ENCODE measurements at places on chromosomes 16 and 17.

DNA sequence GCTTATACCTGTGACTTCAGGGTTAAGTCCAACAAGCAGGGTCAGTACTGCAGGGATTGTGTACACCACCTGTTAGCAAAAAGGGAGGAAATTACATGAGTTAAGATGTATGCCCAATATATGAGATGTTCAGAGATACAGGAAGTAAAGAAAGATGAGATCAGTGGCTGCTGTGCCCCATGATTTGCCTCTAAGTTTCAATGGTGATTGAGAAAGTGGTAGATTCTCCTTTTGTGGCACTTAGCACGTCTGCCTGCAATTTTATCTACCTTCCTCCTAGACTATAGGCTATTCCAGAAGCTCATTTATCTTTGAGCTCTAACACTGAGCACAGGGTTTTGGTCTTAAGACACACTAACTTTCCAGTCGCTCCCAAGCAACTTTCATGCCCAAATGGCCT is 3.6 kb downstream of the TMEM220 start:
- no peak for DNase-seq

- DNase-seq = no peak
These were observed 85.5 kb upstream of the ZNF469 start for GRCh38 chr16:88297178-88297720.

DNA sequence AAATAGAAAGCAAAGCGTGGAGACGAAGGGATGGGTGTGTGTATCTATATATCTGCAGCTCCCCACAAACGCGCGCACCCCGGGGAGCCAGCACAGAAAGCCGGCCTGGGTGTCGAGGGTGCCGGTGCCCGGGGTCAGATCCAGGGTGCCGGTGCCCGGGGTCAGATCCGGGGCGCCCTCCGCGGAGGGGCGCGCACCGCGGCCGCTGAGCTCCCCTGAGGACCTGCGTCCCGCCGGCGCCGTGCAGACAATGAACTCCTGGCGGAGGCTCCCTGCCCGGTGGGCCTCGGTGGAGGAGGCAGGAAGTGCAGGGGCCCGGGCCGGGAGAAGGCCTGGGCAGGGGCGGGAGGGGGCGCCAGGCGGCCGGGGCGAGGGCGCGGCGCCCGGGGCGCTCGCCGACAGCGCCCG is 1.1 kb downstream of the ZNF423 start:
- DNase-seq = no peak

DNA sequence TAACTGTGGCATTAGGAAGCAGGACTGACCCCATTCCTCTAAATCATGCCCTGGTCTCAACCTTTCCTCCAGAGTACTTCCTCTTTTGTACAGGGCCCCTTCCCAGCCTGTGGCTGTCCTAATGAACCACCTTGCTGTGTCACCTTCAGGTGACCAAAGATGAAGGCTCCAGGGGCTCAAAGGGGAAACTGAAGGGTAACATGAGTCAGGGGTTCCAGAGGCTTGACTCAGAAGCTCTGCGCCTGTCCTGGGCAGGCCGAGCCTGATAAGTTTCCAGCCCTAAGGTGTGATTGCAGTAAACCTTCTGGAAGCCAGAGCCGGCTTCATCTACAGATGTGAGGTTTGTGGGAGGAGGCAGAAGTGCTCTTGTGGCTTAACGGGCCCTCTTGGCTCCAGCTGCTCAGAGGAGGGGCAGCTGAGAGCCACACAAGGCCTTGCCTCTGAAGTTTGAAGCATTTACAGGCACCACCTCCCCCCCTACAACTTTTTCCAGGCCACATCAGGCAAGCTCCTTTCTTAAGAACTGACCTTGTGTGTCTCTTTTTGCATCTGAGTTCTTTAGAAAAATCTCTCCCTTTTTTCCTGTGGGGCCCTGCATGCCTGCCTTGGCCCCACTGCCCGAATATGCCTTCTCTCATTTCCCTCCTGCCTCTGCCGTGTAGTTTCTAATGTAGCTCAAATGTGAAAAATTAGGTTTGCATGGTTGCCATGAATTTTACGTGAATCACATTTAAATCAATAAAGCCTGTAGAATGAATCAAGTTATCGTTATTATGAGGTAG is 149.9 kb downstream of the CLEC16A start:
- no peak for DNase-seq

GRCh38 chr16:725463-726187 is 618 bp downstream of the CCDC78 start:
- DNase-seq = no peak
